NCI-H82 (cell line): ENCODE measurements at places on chromosomes 1 and 21.

- no peak for DNase-seq
Measured at GRCh38 chr1:2312515-2313301, 78.6 kb downstream of the MORN1 start.

DNA sequence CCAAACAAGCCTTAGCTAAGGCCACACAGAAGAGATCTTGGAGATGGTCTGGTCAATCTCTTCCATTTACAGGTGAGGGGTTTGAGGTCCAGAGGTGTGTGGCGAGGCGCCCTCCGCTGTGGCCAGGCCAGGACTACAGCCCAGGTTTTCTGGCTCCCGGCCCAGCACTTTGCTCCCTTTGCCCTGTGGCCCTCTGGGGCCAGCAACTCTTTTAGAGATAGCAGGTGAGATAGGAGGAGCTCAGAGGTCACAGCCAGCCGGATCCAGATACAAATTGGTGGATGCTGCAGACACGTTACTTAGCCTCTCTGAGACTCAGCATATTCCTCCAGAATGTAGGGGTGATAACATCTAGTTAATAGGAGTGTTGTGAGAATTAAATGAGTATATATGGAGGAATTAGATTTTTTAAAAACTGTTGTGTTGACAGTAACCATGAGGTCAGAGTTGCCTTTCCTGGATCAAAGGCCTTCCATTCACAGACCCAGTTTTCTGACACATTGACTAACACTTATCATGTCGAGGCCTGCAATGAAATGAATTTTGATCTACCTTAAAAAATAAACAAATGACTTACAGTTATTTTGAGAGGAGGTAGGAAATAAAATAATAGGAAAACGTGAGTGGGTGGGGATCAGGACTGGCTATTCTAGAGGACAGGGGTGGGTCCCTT lies 16.6 kb downstream of the TEX35 start:
- DNase-seq = no peak

DNA sequence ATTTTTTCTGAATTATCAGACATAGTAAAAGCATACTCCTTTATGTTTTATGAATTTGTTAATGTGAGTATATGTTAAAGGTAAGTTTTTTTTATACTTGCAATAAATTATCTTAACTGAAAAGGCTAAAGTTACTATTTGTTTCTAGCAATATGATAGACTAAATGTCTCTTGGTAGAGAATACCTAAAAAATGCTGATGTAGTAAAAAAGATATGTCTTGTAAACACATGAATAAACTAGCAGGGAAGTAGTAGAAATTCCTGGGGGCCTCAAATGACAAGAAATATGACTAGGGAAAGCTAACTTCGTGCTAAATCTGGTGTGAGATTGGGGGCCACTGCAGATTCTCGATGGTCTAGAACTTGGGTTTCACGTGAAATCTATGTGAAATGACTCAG lies 188.1 kb upstream of the CACNA1E start:
- no peak for DNase-seq

DNA sequence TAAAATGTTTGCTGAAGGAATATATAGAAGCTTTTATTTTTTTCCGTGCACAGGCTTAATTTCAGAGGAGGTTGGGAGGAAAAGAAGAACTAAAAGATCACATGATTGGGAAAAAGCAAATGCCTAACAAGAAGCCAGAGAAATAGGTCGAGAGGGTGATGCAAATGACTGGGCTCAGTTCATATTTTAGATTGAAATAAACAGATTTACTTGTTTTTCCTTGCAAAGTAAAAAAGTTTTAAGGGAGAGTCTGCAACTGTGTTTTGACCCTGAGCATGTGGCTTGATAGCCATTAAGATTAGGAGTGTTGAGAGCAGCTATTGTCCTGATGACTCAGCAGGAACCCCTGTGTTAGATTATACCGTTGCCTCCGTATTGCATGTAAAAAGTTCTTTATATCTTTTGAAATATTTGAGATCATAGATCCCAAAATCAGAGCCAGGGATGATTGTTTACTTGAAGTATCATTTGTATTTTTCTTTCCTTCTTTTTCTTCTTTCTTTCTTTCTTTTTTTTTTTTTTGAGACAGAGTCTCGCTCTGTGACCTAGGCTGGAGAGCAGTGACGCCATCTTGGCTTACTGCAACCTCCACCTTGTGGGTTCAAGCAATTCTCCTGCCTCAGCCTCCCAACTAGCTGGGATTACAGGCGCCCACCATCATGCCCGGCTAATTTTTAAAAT lies 20.2 kb downstream of the CLIC4 start:
- DNase-seq = peak; percentile 34

GRCh38 chr1:207028884-207029650 lies 3.5 kb downstream of the C1orf116 start:
- DNase-seq = no peak

GRCh38 chr1:202575918-202576653 lies 134.2 kb downstream of the SYT2 start:
- DNase-seq = peak; percentile 75

- DNase-seq = no peak
Measured at GRCh38 chr1:61457526-61458040, 267.4 kb downstream of the TM2D1 start.

DNA sequence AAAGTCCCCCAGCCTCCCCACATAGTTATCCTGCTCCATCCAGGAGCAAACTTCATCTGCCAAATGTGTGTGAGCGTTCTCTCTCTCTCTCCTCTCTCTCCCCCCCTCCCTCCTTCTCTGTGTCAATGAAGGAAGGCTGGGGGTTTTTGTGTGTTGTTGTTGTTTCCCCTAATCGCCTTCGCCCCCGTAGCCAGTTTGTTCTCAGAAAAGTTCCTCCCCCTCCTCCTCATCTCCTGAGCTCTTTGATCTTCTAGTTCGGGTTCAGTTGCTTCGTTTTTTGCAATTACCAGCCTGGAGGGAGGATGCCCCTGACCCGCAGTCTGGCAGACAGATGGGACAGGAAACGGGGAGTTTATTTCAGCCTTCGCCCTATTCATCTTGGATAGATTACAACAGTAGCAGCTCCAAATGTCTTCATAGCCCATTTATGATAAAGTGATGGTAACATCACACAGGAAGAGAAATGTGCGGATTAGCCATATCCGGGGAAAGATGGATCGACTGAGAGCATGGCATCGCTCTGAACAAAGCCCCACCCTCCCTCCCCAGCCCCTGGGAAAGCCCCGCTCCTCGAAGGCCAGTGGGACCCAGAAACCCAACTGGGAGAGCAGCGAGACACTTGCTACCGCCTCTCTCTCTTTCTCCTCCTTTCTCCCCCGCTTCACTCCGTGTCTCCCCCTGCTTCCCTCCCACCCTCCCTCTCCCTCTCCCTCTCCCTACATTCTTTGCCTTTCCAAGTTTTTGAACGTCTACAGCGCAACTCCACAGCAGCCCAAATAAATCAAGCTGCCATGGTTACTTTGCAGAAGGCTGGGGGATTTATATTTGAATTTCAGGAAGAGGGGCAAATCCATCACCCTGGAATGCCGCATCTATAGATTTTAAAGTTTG lies 139.7 kb upstream of the ARHGEF16 start:
- no peak for DNase-seq

GRCh38 chr21:41620541-41620940 lies 112.6 kb upstream of the TMPRSS2 start:
- DNase-seq = no peak

- DNase-seq = no peak
Measured at GRCh38 chr1:6788946-6789345, 3.7 kb downstream of the CAMTA1 start.
